ENCODE measurements at places on chromosomes 7 and 10.

- DNase-seq, result no peak
Observed at GRCh38 chr10:125363791-125364190, 203.4 kb upstream of the CTBP2 start.

- no peak for DNase-seq
Observed at GRCh38 chr10:124306922-124307371, 111.8 kb downstream of the OAT start.

DNA sequence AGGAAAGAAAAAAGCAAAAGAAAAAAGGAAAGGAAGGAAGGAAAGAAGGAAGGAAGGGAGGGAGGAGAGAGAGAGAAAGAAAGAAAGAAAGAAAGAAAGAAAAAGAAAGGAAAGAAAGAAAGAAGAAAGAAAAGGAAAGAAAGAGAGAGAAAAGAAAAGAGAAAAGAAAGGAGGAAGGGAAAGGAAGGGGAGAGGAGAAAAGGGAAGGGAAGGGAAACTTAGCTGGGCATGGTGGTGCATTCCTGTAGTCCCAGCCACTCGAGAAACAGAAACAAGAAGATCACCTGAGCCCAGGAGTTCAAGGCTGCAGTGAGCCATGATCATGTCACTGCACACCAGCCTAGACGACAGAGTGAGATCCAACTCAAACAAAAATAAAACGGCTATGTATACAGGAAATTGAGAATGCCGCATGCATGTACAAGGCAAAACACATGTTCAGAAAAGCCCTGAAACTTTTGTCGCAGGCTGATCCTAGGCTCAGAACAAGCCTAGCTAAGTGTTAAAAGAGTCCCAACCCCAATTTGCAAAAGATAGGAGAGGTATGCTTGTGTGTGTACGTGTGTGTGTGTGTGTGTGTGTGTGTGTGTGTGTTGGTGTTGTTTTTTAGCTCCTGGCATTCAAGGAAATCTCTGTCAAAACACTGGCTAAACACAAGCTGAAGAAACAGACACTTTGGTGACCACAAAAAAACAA, 6.6 kb upstream of the NPC1L1 start:
- no peak for DNase-seq

GRCh38 chr10:122861711-122862161, 16.1 kb upstream of the CUZD1 start:
- no peak for DNase-seq

- no peak for DNase-seq
Observed at GRCh38 chr7:30382607-30383006, 96.0 kb downstream of the NOD1 start.

GRCh38 chr10:10598297-10598696, 419.4 kb upstream of the CELF2 start:
- no peak for DNase-seq

DNA sequence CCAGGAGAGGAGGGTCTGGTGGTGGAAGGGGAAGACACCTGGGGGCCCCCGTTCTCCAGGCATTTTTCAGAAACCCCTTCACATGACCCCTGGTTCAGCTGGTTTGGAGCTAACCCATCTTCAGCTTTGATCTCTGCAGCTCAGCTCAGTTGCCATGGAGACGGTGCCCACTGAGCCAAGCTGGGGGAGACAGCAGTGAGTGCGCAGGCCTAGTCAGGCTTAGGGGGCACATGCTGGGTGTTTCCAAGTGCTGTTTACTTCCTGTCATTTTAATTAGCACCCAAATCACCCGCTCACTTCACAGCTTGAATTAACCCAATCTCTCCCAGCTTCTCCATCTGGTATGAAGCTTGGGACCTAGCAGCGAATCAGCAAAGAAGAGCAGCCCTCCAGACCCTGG, 9.0 kb downstream of the SPOCK2 start:
- no peak for DNase-seq

DNA sequence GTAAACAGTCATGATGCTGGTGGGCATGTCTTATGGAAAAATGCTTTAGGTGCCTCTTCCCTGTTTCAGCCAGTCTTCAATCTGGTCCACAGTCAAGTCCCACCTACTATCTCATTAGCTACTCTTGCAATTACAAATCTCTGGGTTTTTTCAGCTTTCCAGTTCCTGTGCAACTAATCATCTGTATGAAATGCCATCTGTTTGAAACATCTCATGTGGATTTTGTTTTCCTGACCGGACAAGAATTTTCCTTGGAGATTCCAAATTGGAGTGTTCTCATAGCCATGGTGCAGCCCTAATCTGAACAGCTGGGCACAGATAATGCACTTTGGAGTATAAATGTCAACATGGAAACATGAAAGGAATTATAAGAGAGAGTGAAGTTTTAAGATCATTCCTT, 41.3 kb upstream of the CALN1 start:
- DNase-seq, result no peak

- no peak for DNase-seq
Observed at GRCh38 chr7:68969571-68969970, 628.7 kb upstream of the AUTS2 start.

GRCh38 chr7:139725077-139725476, 52.7 kb downstream of the HIPK2 start:
- no peak for DNase-seq

GRCh38 chr7:26370011-26370410, 78.3 kb downstream of the SNX10 start:
- DNase-seq, result no peak

- DNase-seq, result no peak
Observed at GRCh38 chr7:128053023-128053422, 21.8 kb upstream of the LRRC4 start.

DNA sequence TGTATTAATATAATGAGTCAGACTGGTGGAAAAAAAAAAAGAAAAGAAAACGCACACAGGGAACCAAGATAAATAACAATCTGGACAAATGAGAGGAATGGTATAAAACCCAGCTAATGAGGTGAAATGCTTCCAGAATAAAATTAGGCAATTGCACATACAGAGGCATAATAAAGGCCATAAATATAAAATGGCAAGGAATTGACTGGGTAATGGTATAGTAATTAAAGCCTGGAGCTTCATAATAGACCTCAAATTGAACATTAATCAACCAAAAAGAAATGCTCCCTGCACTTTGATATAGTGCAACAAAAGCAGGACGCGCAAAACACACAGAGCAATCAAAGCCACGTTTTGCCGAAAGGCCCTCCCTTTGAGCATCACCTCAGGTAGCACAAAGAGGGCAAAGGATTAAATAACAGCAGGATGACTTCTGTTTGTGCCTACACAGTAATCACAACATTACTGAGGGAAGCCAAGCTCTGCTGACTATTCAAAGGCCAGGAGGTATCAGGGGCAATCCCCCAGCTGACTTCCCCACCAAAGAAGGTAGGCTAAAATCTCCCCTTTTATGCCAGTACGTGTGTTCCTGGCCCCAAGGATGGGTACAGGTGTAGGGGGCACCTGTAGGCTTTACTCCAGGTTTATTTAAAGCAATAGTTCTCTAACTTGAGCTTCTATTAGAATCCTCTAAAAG, 343.7 kb downstream of the ELMO1 start:
- DNase-seq, result no peak

DNA sequence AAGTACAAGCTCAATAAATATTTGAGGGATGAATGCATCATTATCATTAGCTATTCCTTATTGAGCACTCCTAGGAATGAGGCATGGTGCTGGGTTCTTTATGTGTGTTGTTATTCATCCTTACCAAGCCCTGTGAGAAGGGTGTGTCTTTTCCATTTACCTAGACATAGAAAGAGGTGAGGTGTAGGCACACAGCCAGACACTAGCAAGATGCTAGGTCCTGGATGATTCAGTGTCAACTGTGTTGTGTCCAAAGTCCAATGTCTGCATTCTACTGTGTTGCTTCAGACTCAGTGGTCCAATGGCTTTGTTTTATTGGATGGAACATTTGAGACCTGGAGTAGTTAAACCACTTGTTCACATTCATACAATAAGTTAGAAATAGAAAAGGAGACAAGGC, 605.5 kb downstream of the LRMDA start:
- DNase-seq, result no peak

DNA sequence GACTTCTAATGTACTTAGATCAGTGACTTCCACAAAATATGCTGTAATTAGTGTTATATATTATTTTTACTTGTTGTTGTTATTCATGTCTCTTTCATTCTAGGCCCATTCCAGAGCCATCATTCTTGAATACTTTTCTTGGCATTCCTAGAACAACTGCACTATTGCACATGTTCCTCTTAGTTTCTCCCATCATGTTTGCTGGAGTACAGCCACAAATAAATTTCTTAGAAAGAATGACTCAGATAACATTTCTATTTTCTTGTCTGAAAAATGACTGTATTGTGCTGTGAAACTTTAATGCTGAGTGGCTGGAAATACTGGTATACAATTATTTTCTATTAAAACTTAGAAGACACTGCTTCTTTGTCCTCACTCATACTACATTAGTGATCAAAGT, 651.0 kb upstream of the STEAP1 start:
- no peak for DNase-seq

DNA sequence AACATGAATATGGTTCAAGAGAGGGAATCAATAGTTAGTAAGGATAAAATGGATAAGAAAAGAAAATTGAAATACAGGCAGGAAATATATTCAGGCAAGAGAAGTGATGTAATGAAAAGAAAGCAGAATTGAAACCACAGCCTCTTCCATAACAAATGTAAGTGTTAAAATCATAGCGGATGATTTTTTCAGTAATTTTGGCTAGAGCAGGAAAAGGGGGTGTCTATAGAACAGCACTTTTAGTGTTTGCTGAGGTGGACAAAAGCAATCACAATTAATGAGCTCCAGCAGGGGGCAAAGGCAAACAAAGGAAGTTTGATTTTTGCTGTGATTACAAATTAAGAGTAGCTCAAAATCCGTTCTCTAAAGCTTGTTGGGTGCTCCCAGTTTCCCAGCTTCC, 79.0 kb downstream of the TRIL start:
- no peak for DNase-seq

- no peak for DNase-seq
Observed at GRCh38 chr7:83001362-83002040, 161.2 kb downstream of the PCLO start.

DNA sequence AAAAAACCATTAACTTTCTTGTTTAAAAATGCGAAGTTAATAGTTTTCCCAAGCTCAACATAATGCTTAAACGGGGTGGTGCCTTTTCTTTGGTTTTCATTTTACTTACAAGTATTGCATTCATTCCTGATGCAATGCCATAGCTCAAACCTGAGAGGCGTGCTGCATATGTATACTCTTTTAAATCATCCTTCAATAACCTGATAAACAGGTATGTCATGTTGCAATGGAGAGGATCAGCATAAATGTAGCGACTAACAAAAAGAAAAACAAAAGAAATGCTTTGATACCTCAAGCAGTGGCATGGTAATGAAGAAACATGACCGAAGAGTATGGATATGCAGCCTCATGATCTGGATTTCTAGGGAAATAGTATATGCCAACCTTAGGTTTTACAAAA, 95.4 kb downstream of the IDE start:
- DNase-seq, result no peak

DNA sequence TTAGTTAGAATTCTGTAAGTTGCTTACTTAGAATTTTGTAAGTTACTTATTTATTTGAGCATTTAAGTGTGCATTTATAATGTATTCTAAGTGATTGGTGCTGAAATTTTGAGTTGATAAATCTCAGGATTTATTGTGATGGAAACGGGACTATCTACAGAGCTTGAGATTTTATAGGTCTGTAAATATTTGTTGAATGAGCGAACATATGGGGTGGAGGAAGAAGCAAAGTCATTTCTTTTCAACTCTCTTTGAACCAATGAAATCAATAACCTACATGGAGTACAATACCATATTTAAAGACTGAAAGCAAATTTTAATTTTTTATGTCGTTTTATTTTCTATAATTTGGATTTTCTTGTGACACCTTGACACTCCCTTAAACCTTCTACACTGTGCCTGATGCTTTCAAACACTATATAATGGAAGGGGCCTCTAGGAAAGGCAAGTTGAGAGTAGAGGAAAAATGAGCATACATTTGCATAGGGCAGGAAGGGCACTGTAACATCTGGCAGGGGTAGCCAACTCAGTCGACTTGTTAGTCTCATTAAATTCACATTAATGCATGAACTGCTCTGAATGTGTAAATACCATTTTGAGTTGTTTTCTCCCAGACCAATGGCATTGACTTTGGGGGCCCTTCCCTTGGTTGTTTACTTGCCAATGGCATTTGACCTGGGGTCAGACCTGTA, 204.2 kb downstream of the DYNC1I1 start:
- no peak for DNase-seq
